Osteoblast (primary cell): ENCODE measurements at places on chromosomes 4 and X. TPM values are rescaled to one million over a fixed set of nuclear protein-coding genes. Genes with fewer than 3 reads are reported as not detected.

- DNase-seq, result no peak
- no peak overlapping the region for H3K27ac ChIP-seq
- H3K4me1 ChIP-seq, result no peaks in the 10 kb centered on the region
- no peaks in the 10 kb centered on the region for H3K36me3 ChIP-seq
Measured at GRCh38 chrX:97790850-97791249, 907.1 kb downstream of the RPA4 start.

DNA sequence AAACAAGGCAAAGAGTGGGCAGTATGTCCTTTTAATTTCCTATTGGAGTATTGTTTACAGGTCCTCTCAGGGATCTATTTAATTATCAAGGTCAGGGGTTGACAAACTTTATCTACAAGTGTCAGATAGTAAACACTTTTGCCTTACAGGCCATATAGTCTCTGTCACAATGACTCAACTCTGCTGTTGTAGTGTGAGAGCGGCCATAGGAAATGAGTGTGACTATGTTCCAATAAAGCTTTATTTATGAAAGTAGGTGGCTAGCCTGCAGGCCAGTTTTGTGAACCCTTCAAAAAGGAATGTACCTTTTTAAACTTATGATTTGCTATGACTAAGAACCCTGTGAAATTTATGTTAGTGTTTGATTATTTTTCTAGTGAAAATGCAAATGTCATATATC lies 156.1 kb downstream of the GPAT3 start:
- H3K36me3 ChIP-seq, result no peaks in the 10 kb centered on the region
- H3K27me3 ChIP-seq, result no peaks in the 10 kb centered on the region
- H3K4me3 ChIP-seq, result no peak overlapping the region
- no peaks in the 10 kb centered on the region for H3K4me1 ChIP-seq
- DNase-seq, result no peak

- no peak overlapping the region for H3K4me3 ChIP-seq
- H3K4me1 ChIP-seq, result no peaks in the 10 kb centered on the region
- DNase-seq, result no peak
Measured at GRCh38 chrX:103941201-103941975, 21.0 kb upstream of the TMSB15B start.

- H3K4me1 ChIP-seq, result peaks cover 2% of the 10 kb centered on the region
- no peaks in the 10 kb centered on the region for H3K36me3 ChIP-seq
- H3K27me3 ChIP-seq, result no peaks in the 10 kb centered on the region
Measured at GRCh38 chrX:21837056-21837455, 2.4 kb upstream of the MBTPS2 start.

DNA sequence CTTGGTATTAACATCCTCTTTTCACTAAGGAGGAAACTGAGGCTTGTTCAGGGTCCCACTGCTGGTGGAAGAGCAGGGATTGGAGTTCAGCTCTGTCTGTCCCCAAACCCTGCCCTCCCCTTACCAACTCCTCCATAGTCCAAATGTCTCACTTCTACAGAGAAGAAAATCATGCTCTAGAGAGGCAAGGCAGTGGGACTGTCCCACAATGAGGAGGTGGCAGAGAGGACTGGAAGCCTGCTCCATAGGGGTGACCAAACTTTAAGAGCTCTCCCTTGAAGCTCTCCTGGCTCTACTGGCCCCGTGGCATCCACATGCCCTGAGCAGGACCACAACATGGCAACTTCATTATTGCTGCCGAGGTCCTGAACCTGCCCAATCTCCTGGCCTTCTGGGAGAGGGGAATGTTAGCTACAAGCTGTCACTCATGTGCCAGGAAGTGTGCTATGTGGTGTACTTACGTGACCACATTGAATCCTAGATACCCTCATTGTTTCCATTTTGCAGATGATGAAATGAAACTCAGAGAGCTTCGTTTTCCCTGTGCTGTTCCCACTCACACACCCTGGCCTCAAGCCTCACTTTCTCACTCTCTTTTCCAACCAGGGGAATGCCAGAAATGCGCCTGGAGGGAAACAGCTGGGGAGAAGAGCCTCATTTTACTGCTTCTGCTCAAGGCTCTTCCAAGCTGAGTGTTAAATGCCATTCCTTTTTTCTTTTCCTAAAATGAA lies 71.5 kb downstream of the ANAPC4 start:
- no peak overlapping the region for H3K4me3 ChIP-seq
- no peaks in the 10 kb centered on the region for H3K36me3 ChIP-seq
- no peaks in the 10 kb centered on the region for H3K27me3 ChIP-seq
- DNase-seq, result peak; percentile 22
- peaks cover 12% of the 10 kb centered on the region for H3K4me1 ChIP-seq

GRCh38 chr4:22391551-22391950 lies 124.3 kb downstream of the ADGRA3 start:
- peaks cover 10% of the 10 kb centered on the region for H3K36me3 ChIP-seq
- peaks cover 7% of the 10 kb centered on the region for H3K4me1 ChIP-seq
- peak; percentile 43 for DNase-seq

The LANCL3 gene
- 0.29 and 0.72 TPM in 2 replicates for total RNA-seq

- H3K4me3 ChIP-seq, result no peak overlapping the region
- no peak overlapping the region for H3K27ac ChIP-seq
- H3K27me3 ChIP-seq, result no peaks in the 10 kb centered on the region
Measured at GRCh38 chr4:47471591-47471990, 8.1 kb upstream of the COMMD8 start.

- no peak overlapping the region for H3K27ac ChIP-seq
- H3K27me3 ChIP-seq, result no peaks in the 10 kb centered on the region
- no peaks in the 10 kb centered on the region for H3K36me3 ChIP-seq
- H3K4me1 ChIP-seq, result no peaks in the 10 kb centered on the region
- H3K4me3 ChIP-seq, result no peak overlapping the region
- no peak for DNase-seq
Measured at GRCh38 chr4:149279331-149279730, 536.3 kb downstream of the IQCM start.

The CABS1 gene
- not detected in 2 replicates for total RNA-seq

GRCh38 chr4:41077628-41078027 lies 136.7 kb downstream of the APBB2 start:
- H3K27me3 ChIP-seq, result no peaks in the 10 kb centered on the region
- no peaks in the 10 kb centered on the region for H3K4me1 ChIP-seq
- H3K36me3 ChIP-seq, result no peaks in the 10 kb centered on the region
- no peak overlapping the region for H3K27ac ChIP-seq

GRCh38 chr4:14767142-14767541 lies 235.1 kb upstream of the CPEB2 start:
- no peak overlapping the region for H3K4me3 ChIP-seq
- peaks cover 2% of the 10 kb centered on the region for H3K27me3 ChIP-seq
- H3K36me3 ChIP-seq, result no peaks in the 10 kb centered on the region
- DNase-seq, result no peak
- no peaks in the 10 kb centered on the region for H3K4me1 ChIP-seq
- H3K27ac ChIP-seq, result no peak overlapping the region

DNA sequence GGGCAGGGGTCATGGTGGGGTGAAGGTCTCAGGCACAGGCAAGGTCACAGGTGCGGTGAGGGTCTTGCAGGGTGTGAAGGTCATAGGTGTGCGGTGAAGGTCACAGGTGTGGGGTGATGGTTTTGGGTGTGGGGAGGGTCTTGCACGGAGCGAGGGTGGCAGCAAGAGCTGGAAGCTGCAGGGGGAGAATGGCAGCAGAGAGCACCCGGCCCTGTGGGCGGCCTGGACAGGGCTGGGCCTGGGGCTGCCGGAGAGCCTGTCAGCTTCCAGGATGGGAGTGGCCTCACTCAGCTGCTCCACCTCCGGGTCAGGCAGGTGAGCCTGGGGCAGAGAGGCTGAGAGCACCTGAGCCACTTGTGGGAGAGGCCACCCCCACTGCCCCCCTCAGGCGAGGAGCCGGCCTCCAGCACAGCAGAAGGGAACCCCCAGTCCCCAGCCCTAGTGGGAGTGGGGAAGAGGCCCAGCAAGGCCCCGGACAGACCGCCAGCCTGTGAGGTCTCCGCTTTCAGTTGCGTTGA lies 1.5 kb downstream of the MSANTD1 start:
- H3K4me1 ChIP-seq, result no peaks in the 10 kb centered on the region
- no peaks in the 10 kb centered on the region for H3K36me3 ChIP-seq
- H3K27ac ChIP-seq, result no peak overlapping the region
- no peak for DNase-seq
- H3K4me3 ChIP-seq, result no peak overlapping the region
- H3K27me3 ChIP-seq, result no peaks in the 10 kb centered on the region

- no peak overlapping the region for H3K4me3 ChIP-seq
- H3K27ac ChIP-seq, result no peak overlapping the region
- H3K4me1 ChIP-seq, result peaks cover 15% of the 10 kb centered on the region
- DNase-seq, result no peak
- H3K27me3 ChIP-seq, result no peaks in the 10 kb centered on the region
Measured at GRCh38 chr4:142098900-142099545, 462.6 kb downstream of the IL15 start.

The PCDH19 gene
- total RNA-seq, result 0.36 and 0.59 TPM in 2 replicates

The FAM241A gene
- total RNA-seq, result 2.1 and 2.2 TPM in 2 replicates

- no peak overlapping the region for H3K4me3 ChIP-seq
- H3K27me3 ChIP-seq, result no peaks in the 10 kb centered on the region
- no peak overlapping the region for H3K27ac ChIP-seq
- no peak for DNase-seq
- no peaks in the 10 kb centered on the region for H3K36me3 ChIP-seq
Measured at GRCh38 chrX:23598575-23598974, 68.7 kb upstream of the PRDX4 start.

DNA sequence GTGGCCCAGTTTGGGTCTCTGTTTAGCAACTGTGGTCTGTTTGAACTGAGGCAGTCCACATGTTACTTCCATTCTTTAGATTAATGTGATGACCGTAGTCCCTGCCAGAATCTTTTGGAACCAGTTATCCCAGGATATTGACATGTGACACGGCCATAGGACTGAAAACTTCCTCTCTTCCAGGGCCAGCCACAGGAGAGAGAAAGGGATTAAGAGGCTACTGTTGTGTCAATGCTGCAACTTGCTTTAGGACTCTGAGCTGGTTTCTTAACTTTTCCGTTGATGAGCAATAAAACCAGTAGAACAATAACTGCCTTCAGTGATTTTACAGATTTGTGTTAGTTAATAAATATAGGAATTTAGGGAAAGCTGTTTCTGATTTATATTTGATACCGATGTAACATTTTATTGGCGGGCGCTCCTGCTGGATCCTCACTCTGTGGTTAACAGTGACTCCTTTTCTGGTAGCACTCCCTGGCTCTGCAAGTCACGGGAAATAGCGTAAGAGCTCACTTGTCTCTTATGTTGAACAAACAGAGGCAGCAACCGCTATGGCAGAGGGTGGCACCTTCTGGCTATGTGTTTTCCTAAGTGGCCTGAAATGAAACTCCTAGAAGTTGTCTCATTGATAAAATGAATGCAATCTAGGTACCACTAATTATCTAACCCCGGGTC lies 2.5 kb downstream of the TENM3 start:
- no peak overlapping the region for H3K4me3 ChIP-seq
- peaks cover 6% of the 10 kb centered on the region for H3K4me1 ChIP-seq
- DNase-seq, result peak; percentile 81
- H3K27me3 ChIP-seq, result no peaks in the 10 kb centered on the region

GRCh38 chrX:130167040-130167439 lies 1.4 kb upstream of the AIFM1 start:
- no peaks in the 10 kb centered on the region for H3K36me3 ChIP-seq
- H3K4me3 ChIP-seq, result peak overlapping the region; percentile 74
- H3K27me3 ChIP-seq, result no peaks in the 10 kb centered on the region
- no peak overlapping the region for H3K27ac ChIP-seq

GRCh38 chr4:73870768-73871167 lies 1.6 kb downstream of the CXCL1 start:
- no peak overlapping the region for H3K27ac ChIP-seq
- no peak for DNase-seq
- no peak overlapping the region for H3K4me3 ChIP-seq
- H3K36me3 ChIP-seq, result no peaks in the 10 kb centered on the region
- no peaks in the 10 kb centered on the region for H3K27me3 ChIP-seq
- peaks cover 10% of the 10 kb centered on the region for H3K4me1 ChIP-seq

DNA sequence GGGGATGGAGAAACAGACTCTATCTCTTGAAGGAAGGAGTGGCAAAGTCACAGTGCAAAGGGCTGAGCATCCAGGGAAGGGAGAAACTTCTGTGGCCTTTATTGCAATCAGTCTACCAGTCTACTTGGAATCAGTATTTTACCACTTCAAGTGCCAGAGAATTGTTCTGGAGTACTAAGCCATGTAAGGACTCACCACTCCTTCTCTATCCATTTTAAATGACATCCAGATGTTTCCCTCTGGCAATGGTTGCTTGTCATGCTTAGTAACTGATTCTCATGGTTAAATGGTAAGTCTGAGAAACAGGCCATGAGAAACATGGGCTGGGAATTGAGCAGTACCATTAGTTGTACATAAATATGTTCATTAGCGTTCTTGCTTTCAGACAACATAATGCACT lies 21.1 kb upstream of the SMIM10 start:
- no peaks in the 10 kb centered on the region for H3K27me3 ChIP-seq
- H3K36me3 ChIP-seq, result no peaks in the 10 kb centered on the region
- H3K4me3 ChIP-seq, result no peak overlapping the region
- DNase-seq, result no peak

The GUCY1B1 gene
- total RNA-seq, result 1.1 and 2.9 TPM in 2 replicates

DNA sequence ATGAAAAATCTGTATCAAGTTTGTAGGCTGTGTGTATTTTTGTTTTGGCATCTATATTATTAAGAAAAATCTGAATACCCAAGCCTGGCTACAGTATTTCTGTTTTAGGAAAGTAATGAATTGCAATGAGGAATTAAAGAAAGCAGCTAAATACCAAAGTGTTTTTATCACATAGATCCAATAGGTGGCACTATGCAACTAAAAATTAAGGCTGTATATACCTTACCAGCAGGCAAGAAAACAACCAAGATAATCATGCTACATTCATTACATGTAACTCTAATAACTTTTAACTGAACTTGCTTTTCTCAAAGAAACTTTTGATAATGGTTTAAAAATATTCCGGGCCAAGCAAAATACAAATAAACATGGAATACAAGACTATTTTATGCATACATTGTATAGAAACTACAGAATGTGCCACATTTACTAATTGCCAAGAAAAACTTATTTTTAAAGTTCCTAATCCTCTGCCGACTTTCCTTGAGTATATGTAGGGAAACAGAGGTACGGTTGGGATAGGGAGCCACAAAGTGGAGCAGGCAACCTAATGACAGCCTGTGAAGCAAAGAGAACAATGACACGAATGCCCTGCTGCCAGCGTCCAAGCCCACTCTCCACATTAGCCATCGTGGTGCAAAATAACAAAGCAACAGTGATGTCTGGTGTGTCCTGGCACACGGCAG lies 63.7 kb downstream of the SEC24D start:
- DNase-seq, result no peak
- H3K36me3 ChIP-seq, result peaks cover 48% of the 10 kb centered on the region
- H3K27ac ChIP-seq, result peak overlapping the region; percentile 21
- no peaks in the 10 kb centered on the region for H3K27me3 ChIP-seq
- H3K4me3 ChIP-seq, result no peak overlapping the region
